Stimulated activated CD4-positive, alpha-beta T cell treated with anti-CD3 and anti-CD28 coated beads, Interleukin-2, amount 100 ng/mL, for 24 hours (primary cell): ENCODE measurements at places on chromosomes 13 and 19.

- DNase-seq, result no peak
Measured at GRCh38 chr13:73131247-73131646, 72.4 kb downstream of the KLF5 start.

GRCh38 chr19:4896372-4896771 is 6.3 kb downstream of the ARRDC5 start:
- no peak for DNase-seq

GRCh38 chr13:112449545-112449930 is 73.4 kb downstream of the SPACA7 start:
- no peak for DNase-seq

DNA sequence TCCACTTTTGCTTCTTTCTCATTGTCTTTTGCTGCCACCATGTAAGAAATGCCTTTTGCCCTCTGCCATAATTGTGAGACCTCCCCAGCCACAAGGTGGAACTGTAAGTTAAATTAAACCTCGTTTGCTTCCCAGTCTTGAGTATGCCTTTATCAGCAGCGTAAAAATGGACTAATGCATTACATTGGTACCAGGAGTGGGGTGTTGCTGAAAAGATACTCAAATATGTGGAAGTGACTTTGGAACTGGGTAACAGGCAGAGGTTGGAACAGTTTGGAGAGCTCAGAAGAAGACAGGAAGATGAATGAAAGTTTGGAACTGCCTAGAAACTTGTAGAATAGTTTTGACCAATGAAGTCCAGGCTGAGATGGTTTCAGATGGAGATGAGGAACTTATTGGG is 115.2 kb downstream of the B3GLCT start:
- DNase-seq, result no peak

- DNase-seq, result no peak
Measured at GRCh38 chr19:17576758-17577456, 21.5 kb downstream of the COLGALT1 start.

GRCh38 chr19:3780786-3781304 is 5.3 kb downstream of the MATK start:
- no peak for DNase-seq

- no peak for DNase-seq
Measured at GRCh38 chr19:3450796-3451411, 29.4 kb downstream of the SMIM24 start.

GRCh38 chr13:95243207-95243606 is 58.0 kb downstream of the ABCC4 start:
- DNase-seq, result no peak

GRCh38 chr13:28582225-28582891 is 76.6 kb upstream of the POMP start:
- DNase-seq, result no peak
